ENCODE measurements at places on chromosomes 4 and X. TPM values are rescaled to one million over a fixed set of nuclear protein-coding genes. Genes with fewer than 3 reads are reported as not detected.

Gene TBC1D14
- total RNA-seq: 72.2 TPM

Gene RNF175
- total RNA-seq: 11.1 TPM

DNA sequence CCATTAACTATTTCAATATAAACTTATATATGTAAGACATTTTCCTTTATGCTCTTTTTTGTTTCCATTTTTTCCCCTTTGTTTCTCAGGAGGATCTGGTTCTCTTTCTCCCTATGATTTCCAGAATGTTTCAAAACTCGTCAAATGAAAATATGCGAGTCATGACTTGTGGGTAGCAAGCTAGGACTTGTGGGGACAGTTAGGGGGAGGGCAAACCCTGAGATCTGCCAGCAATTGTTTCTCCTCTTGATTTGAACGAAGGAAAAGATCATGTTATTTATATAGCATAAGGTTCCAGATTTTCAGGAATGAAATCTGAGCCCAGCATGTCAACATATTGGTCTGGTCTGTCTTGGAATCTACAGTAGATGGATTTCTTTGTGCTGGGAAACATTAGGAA is 28.9 kb upstream of the GPC4 start:
- no peak for DNase-seq
- no peaks in the 10 kb centered on the region for H3K27me3 ChIP-seq
- H3K4me3 ChIP-seq: no peak overlapping the region
- H3K27ac ChIP-seq: no peak overlapping the region
- no peaks in the 10 kb centered on the region for H3K4me1 ChIP-seq
- no peaks in the 10 kb centered on the region for H3K36me3 ChIP-seq

DNA sequence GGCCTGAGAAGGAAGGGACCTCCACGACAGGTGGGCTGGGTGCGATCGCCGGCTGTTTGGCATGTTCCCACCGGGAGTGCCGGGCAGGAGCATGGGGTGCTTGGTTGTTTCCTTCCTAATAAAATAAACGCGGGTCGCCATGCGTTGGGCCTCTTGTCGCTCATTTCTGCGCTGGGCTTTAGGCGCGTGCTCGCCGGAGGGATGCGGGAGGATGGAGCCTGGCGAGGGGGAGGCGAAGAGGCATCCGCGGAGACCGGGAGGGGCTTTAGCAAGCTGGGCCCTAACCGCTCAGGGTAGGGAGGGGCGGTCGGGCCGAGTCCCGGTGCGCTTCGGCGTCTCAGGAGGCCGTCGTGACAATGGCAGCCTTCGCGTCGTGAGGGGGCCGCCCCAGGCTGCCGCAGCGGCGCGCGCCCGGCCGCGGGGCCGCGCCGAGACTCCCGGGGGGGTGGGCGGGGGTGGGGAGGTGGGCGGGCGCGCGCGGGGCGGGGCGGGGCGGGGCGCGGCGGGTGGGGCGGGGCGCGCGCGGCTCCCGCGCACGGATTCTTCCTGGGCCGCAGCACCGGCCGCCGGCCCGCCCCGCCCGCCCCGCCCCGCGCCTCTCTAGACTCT is 476 bp upstream of the GDI1 start:
- no peaks in the 10 kb centered on the region for H3K27me3 ChIP-seq
- H3K36me3 ChIP-seq: no peaks in the 10 kb centered on the region
- DNase-seq: peak; percentile 61
- H3K4me3 ChIP-seq: peak overlapping the region; percentile 46
- no peaks in the 10 kb centered on the region for H3K4me1 ChIP-seq

GRCh38 chr4:37601531-37601930 is 84.6 kb downstream of the RELL1 start:
- H3K27ac ChIP-seq: no peak overlapping the region
- H3K36me3 ChIP-seq: no peaks in the 10 kb centered on the region
- no peaks in the 10 kb centered on the region for H3K27me3 ChIP-seq
- no peak overlapping the region for H3K4me3 ChIP-seq

DNA sequence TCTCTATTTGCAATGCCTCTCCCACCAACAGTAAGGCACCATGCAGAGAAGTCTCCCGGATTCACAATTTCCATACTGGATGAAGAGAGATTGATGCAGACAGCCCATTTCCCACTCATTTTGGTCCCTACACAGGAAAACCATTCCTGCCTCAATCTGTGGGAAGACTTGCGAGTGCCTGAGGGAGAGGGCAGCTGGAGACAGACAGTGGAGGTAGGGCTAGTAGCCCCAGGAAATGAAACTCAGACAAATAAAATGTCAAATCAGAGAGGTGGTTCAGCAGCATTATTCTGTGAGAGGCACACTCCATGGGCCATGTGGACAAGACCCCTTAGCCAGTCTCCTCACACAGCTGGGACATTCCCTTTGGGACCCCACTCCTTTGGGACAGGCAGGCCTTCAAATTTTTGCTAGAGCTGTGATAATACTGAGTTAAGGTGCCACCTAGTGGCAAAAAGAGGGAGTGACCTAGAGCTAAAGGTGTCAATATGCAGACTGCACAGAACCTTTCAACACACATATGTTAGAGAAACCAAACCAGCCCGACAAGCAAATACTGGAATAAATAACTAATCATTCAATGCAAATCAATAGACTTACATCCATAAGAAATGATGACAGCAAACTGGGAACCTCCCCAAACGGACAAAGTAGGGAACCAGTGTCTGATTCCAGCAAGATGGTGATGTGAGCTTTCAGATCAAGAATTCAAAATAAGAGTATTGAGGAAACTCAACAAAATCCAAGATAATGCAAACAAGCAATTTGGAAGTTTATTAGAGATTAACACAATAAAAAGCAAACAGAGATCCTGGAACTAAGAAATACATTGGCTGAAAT is 1865.3 kb upstream of the AGA start:
- no peak overlapping the region for H3K4me3 ChIP-seq
- DNase-seq: no peak
- no peaks in the 10 kb centered on the region for H3K36me3 ChIP-seq
- no peak overlapping the region for H3K27ac ChIP-seq
- no peaks in the 10 kb centered on the region for H3K4me1 ChIP-seq

GRCh38 chr4:53602390-53602789 is 11.1 kb upstream of the LNX1 start:
- no peaks in the 10 kb centered on the region for H3K4me1 ChIP-seq
- DNase-seq: no peak
- H3K27me3 ChIP-seq: no peaks in the 10 kb centered on the region
- no peak overlapping the region for H3K4me3 ChIP-seq
- H3K36me3 ChIP-seq: no peaks in the 10 kb centered on the region
- no peak overlapping the region for H3K27ac ChIP-seq

GRCh38 chr4:170374770-170375169 is 285.0 kb upstream of the AADAT start:
- no peaks in the 10 kb centered on the region for H3K27me3 ChIP-seq
- H3K27ac ChIP-seq: no peak overlapping the region
- DNase-seq: no peak
- H3K36me3 ChIP-seq: no peaks in the 10 kb centered on the region

DNA sequence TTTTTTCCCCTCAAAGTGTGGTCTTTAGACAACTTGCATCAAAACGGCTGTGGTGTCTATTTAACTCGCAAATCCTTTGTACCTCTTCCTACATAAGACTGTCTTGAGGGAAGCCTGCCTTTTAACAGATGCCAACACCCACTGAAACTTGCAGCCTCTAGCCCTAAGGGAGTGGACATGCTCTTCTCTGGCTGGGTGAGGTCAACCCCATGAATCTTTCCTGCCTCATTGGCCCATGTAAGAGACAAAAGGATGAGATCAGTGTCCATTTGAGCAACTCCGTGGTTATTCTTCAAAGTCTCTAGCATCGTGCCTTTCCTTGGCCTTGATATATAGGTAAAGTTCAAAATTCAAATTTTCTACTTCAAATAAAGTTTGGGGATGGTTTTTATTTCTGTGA is 134.7 kb downstream of the SHROOM3 start:
- no peak for DNase-seq
- H3K27me3 ChIP-seq: no peaks in the 10 kb centered on the region
- no peaks in the 10 kb centered on the region for H3K4me1 ChIP-seq
- H3K4me3 ChIP-seq: no peak overlapping the region
- H3K27ac ChIP-seq: no peak overlapping the region

DNA sequence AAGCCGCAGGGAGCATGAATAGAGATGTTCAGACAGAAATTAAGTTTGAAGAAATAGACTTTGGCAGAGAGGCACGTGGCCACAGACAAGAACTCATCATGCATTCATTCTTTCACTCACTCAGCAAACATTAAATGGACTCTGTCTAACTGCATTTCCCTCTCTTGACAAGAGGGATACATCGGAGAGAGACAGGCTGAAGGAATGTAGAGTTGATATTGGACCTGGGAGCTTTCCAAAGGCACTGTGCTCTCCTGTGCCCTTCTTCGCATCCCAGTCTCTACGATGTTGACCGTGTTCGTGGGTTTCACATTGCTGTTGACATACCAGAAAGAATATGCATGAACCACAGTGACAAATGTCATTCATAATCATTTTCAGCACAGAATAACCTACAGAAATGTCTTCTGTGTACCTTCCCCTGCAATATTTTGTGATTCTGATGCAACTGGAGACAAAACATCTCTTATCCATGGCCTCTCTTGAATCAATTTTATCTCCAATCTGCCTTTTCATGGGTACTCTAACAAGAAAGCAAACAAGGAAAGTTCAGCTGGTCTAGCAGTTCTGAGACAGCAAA is 34.7 kb upstream of the CD99 start:
- no peak overlapping the region for H3K27ac ChIP-seq
- no peaks in the 10 kb centered on the region for H3K27me3 ChIP-seq
- H3K4me1 ChIP-seq: no peaks in the 10 kb centered on the region

Gene KCTD8
- not detected for total RNA-seq

Gene PHKA1
- total RNA-seq: 0.57 TPM

DNA sequence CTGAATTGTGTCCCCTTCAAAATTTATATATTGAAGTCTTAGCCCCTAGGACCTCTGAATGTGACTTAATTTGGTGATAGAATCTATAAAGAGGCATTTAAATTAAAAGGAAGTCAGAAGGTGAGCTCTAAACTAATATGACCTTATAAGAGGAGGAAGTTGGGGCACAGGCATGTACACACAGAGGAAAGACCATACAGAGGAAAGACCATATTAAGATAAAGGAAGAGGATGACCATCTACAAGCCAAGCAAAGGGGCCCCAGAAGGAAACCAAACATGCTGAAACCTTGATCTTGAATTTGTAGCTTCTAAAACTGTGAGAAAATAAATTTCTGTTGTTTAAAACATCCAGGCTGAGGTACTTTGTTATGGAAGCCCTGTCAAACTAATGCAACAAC is 26.9 kb upstream of the CYBB start:
- peak overlapping the region; percentile 20 for H3K4me3 ChIP-seq
- H3K4me1 ChIP-seq: peaks cover 37% of the 10 kb centered on the region
- H3K27me3 ChIP-seq: no peaks in the 10 kb centered on the region
- H3K36me3 ChIP-seq: no peaks in the 10 kb centered on the region
- no peak overlapping the region for H3K27ac ChIP-seq

DNA sequence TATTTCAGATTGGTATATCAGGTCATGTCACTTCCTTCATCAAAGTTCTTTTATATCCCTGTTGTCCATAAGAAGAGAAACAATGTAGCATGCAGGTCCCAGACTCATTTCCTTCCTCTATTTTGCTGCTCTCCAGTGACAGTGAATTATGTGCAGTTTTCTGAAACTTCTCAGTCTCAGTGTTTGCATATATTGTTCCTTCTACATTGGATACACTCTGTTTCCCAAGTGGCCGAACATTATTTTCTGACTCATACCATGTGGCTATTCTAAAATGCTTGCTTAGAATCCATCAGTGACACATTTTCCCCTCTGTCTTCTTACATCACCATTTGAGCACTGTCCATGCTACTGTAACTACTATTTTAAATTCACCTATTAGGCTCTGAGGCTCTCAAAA is 305.7 kb downstream of the PDHA2 start:
- no peaks in the 10 kb centered on the region for H3K4me1 ChIP-seq
- no peak for DNase-seq
- no peak overlapping the region for H3K27ac ChIP-seq
- H3K4me3 ChIP-seq: no peak overlapping the region
- no peaks in the 10 kb centered on the region for H3K36me3 ChIP-seq

DNA sequence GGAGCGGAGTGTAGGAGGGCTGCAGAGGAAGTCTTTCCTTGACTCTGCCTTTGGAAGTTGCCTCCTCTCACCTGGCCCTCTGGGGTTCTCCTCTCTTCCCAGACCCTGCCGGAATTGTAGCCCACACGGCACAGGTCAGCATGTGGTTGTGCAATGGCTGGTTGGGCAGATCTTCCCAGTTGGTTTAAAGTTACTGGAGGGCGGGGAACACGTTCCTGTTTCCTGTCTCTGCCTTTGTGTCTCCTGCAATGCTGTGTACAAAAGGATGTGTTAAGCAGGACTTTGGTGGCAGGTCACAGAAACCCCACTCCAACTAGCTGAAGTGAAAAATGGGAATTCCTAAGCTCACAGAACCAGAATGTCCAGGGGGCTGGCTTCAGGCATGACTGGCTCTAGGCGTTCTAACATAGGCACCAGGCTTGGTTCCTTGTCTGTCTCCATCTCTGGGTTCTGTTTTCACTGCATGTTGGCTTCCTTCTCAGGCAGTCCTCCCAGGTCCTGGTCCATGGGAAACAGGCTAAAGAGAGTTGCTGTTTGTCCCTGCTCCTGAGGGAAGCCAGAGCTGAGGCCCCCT is 19.9 kb downstream of the SORCS2 start:
- no peak overlapping the region for H3K27ac ChIP-seq
- H3K36me3 ChIP-seq: no peaks in the 10 kb centered on the region
- H3K4me1 ChIP-seq: no peaks in the 10 kb centered on the region
- H3K27me3 ChIP-seq: no peaks in the 10 kb centered on the region

Gene WNK3
- total RNA-seq: 0.67 TPM

DNA sequence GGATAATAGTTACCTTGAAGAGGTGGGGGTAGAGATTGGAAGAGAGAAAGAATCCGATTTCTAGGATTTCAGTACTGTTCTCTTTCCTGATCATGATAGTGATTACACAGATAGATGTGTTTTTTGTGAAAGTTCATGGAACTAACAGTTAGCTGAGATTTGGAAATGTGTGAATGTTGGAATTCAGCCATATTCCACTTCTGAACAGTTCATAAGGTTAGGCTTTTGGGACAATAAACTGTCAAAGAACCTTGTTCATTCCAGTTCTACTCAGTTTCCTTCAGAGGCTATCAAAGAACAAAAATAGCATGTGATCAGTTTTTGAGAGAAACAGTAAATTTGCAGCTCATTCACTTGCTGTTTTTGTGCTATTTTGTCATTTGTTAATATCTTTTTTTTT is 43.6 kb downstream of the RUFY3 start:
- no peaks in the 10 kb centered on the region for H3K4me1 ChIP-seq
- H3K4me3 ChIP-seq: no peak overlapping the region
- H3K27ac ChIP-seq: no peak overlapping the region

GRCh38 chr4:54402880-54403480 is 173.9 kb downstream of the PDGFRA start:
- H3K27me3 ChIP-seq: no peaks in the 10 kb centered on the region
- H3K4me1 ChIP-seq: no peaks in the 10 kb centered on the region
- no peak for DNase-seq
- H3K4me3 ChIP-seq: no peak overlapping the region
- no peak overlapping the region for H3K27ac ChIP-seq

Gene IQSEC2
- total RNA-seq: 2.9 TPM

Gene MAGEA12
- not detected for total RNA-seq

GRCh38 chrX:114964374-114964773 is 53.0 kb downstream of the IL13RA2 start:
- H3K27ac ChIP-seq: no peak overlapping the region
- H3K4me1 ChIP-seq: no peaks in the 10 kb centered on the region
- DNase-seq: no peak
- no peaks in the 10 kb centered on the region for H3K36me3 ChIP-seq
- H3K4me3 ChIP-seq: no peak overlapping the region
- no peaks in the 10 kb centered on the region for H3K27me3 ChIP-seq

Measured in naive thymus-derived CD4-positive, alpha-beta T cell (primary cell).